ENCODE measurements at places on chromosomes 5 and 9.

DNA sequence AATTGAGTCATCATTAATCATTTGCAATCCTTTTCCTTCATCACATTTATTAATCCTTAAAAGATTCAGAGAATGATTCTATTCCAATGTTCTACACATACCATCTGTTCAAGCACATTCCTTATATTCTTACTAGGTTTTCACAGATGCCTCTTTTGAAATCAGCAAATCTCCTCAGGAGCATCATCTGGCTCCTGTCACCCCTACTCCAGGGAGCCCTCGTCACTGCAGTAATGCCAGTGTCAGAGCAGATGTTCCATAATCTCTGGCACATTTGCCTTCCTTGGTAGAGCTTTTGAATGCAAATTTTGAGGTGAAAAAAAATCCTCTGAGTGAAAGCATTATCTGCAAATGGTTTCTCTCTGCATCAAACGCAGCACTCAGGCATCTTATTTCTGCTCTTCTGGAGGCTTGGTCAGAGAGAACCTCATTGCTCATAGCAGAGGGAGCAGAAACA is 7.6 kb upstream of the KCNV2 start:
- no peak for DNase-seq

DNA sequence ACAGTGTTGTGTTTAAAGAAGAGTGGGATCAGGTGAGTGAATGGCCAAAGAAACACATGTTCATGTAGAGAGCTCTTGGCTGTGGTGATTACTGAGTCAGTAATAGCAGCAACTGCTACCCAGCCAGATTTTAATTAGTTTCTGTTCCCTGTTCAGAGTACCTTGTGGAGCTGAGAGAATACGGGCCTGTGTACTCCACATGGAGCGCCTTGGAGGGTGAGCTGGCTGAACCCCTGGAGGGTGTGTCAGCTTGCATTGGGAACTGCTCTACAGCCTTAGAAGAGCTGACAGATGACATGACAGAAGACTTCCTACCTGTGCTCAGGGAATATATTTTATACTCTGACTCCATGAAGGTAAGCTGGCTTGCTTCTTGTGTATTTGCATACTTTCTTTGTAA is 52.3 kb downstream of the SLC46A2 start:
- DNase-seq: no peak

DNA sequence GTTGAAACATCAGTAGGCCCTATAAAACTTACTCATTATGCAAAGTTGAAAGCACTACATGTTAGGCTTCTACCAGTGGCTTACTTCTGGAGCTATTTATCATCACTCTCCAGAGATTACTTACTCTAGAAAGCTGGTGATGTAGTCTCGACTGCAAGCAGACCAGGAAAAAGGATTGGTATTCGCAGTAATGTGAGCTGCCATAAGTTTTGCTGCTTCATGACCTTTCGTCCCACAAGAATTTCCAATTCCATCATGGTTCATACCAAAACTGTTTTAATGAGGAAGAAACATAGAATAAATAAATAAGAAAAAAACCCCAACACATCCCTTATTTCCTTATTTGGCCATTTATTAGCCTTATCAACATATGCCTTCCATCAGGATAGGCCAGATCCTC is 181.9 kb downstream of the ADAMTS6 start:
- no peak for DNase-seq

GRCh38 chr9:120436983-120437475 is 142.9 kb downstream of the CDK5RAP2 start:
- DNase-seq: no peak

DNA sequence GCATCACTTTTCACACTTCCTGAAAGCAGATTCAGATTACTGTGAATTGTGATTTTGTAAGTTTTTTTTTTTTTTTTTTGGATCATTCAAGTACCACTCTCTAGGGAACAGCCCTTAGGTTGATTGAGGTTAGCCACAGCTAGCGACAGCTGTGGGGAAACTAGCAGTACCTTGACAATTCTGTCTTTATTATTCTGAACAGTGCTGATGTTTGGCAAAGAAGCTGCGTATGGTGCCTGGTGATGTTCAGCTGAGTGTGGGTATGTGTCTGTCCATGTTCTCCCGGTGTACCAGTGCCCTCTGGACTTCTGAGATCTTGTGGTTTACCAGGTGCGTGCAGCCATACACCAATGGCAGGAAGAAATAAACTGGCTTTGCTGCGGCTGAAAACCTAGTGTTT is 117.3 kb upstream of the PLPPR1 start:
- DNase-seq: no peak

DNA sequence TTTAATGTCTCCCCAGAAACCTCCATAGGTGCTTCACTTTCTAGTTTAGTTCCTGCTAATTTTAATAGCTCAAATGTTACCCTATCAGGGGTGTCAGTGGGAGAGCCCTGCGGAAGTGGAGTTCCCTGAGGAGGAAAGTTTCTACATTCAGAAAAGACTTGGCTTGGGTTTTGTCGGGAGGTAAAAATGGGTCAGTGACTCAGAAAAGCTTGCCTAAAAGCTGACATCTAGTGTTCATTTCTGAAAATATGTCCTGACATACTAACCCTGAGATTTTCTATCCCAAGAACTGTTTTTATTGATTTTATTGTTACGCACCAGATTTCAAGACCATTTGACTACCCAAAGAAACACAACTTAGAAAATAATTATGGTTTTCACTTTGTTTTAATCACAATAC is 40.9 kb upstream of the GLDC start:
- DNase-seq: no peak

- no peak for DNase-seq
Measured at GRCh38 chr5:137622850-137623249, 113.0 kb downstream of the KLHL3 start.

- DNase-seq: no peak
Measured at GRCh38 chr5:55966284-55966683, 28.5 kb downstream of the IL6ST start.

- no peak for DNase-seq
Measured at GRCh38 chr9:26524267-26524666, 368.3 kb downstream of the CAAP1 start.

DNA sequence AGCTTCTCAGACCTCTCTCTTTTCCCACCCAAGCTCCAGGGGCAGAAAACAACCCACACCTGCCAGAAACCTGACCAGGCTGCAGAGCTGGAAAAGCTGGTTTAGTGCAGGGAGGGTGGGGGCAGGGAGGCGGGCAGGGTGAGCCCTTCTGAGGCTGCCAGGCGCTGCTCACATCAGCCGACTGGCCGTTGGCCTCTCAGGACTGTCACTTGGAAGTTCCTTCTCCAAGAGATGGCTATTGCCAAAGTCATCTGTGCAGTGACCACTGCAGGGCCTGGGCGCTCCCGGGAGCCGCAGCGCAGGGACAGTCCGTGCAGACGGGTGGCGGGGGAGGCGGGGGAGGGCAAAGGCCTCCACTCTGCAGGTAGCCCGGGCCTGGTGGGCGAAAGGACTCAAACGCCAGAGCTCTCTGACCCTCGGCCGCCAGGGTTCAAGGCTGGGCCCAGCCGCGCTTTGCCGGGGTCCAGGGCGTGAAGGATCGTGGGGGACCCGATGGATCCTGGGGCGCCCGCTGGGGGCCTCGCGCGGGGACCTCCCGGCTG is 205.0 kb upstream of the IER5L start:
- no peak for DNase-seq

DNA sequence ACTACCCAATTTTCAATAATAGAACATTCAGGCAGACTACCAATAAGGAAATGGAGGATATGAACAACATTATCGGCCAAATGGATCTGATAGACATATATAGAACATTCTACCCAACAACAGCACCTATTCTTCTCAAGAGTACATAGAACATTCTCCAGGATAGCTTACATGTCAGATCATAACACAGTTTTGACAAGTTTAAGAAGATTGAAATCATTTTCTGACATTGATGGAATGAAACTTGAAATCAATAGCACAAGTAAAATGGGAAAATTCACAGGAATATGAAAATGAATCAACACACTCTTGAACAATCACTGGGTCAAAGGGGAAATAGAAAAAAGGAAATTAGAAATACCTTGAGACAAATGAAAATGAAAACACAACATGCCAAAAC is 94.6 kb upstream of the MEGF10 start:
- no peak for DNase-seq

DNA sequence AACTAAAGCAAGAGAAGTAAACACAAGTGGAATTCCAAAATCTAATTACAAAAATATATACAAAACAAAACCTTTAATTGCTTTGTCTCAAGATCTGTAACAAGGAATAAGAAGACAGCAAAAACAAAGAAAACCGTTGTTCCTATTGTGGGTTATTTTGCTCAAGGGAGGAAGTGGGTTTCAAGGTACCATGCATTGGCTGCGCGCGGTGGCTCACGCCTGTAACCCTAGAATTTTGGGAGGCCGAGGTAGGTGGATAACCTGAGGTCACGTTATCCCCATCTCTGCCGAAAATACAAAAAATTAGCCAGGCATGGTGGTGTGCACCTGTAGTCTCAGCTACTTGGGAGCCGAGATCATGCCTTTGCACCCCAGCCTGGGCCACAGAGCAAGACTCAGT is 12.1 kb upstream of the IQGAP2 start:
- no peak for DNase-seq

DNA sequence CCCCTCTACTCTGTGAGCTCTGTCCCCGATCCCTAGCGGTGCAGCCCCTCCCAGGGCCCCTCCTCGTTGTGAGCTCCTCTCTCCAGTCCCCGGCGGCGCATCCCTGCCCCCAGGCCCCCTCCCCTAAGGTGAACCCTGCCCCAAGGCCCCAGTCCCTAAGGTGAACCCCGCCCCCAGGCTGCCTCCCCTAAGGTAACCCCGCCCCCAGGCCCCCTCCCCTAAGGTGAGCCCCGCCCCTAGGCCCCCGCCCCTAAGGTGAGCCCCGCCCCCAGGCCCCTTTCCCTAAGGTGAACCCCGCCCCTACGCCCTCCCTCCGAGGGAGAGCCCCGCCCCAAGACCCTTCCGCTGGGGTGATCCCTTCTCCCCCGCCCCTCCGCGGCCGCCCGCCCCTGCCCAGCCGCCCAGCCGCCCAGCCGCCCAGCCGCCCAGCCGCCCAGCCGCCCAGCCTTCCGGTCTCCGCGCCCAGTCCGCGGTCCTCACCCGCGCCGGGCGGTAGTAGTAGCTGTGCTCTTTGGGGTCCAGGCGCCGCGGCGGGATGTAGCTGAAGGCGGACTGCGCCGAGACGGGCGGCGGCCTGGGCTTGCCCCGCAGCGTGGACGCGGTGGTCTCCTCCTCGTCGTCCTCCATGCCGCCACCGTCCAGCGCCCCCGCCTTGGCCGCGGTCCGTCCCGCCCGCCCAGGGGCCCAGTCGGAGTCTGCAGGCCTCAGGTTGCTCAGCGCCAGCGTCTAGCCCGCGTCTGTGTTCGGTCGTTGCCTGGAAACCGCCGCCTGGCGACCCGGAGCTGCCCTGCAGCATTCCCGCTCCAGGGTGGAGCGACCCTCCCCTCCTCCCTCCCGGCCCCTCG is at the start of gene CFAP90:
Gene CFAP90 (minus strand): TSS at position 739 of the 845 bp plus-strand sequence. CDS start 112 bp downstream, at position 627.
- DNase-seq: no peak

GRCh38 chr5:129807162-129807814 is 59.4 kb downstream of the MINAR2 start:
- DNase-seq: no peak

- DNase-seq: no peak
Measured at GRCh38 chr9:135522137-135522877, 1.1 kb downstream of the LCN1 start.

DNA sequence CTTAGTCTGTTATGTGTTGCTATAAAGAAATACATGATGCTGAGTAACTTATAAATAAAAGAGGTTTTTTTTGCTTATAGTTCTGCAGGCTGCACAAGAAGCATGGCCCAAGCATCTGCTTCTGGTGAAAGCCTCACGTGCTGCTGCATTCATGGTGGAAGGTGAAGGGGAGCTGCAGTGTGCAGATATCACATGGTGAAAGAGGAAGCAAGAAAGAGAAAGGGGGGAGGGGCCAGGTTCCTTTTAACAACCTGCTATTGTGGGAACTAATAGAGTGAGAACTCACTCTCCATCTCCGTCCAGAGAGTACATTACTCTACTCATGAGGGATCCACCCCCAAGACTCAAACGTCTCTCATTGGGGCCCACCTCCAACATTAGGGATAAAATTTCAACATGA is 12.5 kb upstream of the PARP8 start:
- no peak for DNase-seq

GRCh38 chr9:92644278-92644677 is 25.7 kb downstream of the IPPK start:
- no peak for DNase-seq
